GF-D8 (cell line): ENCODE measurements at places on chromosomes 1 and 21.

- no peak for DNase-seq
These were observed 14.1 kb downstream of the EPS15 start for GRCh38 chr1:51504806-51505525.

DNA sequence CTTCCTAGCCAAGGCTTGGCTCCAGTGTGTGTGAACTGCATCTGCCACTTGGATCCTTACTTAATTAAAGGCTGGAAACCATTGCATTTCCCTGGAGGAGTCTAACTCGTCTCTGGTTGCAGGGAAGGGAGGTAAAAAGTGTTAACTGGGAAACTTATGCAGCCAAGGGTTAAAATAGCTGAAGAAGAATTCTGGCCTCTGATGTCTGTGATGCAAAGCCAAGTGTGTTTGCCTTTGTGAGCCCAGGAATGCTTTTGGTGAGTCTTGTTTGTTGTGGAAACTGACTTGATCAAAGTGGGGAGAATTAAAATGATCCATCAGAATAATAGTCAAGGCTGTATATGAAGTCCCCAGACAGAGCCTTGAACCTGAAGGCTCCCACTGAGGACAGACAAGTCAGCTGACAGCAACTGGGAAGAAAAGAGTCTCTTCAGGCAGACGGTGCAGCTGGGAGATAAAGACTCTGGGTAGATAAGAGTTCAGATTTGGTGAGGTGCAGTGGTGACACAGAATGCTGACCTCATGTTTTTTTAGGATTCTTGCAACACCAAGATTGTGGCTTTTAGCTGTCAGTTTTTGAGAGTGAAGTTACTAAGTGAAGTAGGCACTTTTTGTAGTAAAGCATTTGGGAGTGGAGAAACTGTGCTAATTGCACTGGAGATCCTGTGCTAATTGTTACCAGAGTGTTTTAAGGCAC, 59.5 kb upstream of the WLS start:
- no peak for DNase-seq

DNA sequence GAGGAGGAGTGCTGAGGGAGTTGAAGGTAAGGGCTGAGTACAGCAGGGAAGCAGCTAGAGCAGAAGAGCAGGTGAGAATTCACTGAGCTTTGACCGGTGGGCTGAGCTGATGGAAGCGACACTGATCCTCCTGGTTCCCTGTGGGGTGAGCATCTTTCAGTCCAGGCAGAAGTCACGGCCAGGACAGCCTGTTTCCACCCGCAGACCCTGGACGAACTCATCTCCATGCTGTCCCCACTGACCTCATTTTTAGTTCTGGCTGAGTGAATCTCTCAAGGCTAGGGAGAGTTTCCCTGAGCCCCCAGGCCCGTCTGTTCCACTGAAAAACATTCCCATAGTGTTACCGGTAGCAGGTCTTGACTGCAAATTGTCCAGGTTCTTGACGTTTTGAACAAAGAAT, 31.5 kb downstream of the FAM163A start:
- DNase-seq, result no peak

DNA sequence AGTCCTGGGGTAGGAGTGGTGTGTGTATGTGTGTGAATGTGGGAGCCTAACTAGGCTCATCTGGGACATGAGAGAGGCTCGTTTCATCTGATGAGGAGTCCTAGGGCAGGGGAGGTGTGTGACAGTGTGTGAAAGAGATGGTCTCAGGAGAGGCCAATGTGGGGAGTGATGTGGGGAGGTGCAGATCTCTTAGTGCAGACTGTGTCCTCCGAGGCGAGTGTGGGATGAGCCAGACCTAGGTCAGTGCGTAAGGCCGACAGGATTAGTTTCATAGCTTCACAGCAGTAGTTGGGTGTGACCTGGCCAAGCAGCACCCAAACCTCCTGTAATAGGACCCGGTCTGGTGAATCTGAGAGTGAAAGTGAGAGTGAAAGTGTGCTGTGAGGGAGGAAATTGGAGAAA, 94.7 kb downstream of the LIPI start:
- DNase-seq, result no peak

- no peak for DNase-seq
These were observed 414.0 kb downstream of the CAMTA1 start for GRCh38 chr1:7199077-7199779.

DNA sequence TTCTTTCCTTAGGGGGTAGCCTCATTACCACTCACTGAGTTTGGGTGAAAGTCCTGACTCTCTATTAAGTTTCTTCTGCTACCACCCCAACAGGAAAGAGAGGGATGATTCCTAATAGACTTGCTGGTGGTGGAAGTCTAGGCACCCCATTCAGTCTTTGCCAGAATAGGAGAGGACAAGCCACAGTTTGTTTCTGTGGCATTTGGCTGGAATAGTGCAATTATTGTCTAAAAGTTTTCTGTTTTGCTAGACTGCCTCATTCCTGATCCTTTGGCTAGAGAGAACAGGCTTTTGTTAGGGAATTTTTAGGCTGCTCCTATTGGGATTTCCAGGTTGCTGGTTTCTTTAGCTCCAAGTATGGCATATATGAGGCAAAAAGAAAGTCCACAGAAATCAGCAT, 9.9 kb upstream of the HJV start:
- no peak for DNase-seq

DNA sequence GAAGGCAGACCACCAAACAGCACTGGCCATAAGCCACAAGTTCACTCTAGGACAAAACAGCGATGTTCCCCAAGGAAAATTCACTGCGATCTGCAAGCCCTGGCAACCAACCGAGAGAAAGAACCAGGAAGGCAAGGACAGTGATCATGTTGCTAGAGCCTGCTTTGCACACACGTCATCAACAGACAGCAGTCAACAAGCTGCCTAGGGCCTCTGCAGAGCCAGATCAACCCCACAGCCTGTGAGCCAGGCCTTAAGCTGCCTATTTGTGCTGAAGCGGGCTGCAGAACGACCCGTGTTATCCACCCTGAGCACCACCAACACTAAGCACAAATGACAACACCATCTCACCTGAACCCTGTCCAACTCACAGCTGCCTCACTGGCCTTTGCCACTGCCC, 6.2 kb upstream of the YRDC start:
- DNase-seq, result no peak
